H9 (cell line): ENCODE measurements at places on chromosomes 3 and 15. TPM values are rescaled to one million over a fixed set of nuclear protein-coding genes. Genes with fewer than 3 reads are reported as not detected.
A peak's percentile ranks its signal among the peaks of the same experiment; 100 is the strongest.

Gene UBP1
- total RNA-seq = 101 and 103 TPM in 2 replicates

Gene FAM107A
- 0.11 and 0.13 TPM in 2 replicates for total RNA-seq

Gene COLQ
- total RNA-seq = 0.61 and 1.1 TPM in 2 replicates

Gene FSD2
- total RNA-seq = not detected in 2 replicates

Gene LRCH3
- total RNA-seq = 54.7 and 56.4 TPM in 2 replicates

Gene LDHAL6B
- not detected in 2 replicates for total RNA-seq

- no peaks in the 10 kb centered on the region for H3K27me3 ChIP-seq
- H3K4me1 ChIP-seq = no peaks in the 10 kb centered on the region
- no peak overlapping the region for H3K4me3 ChIP-seq
Measured at GRCh38 chr15:62021991-62022600, 38.2 kb downstream of the VPS13C start.

DNA sequence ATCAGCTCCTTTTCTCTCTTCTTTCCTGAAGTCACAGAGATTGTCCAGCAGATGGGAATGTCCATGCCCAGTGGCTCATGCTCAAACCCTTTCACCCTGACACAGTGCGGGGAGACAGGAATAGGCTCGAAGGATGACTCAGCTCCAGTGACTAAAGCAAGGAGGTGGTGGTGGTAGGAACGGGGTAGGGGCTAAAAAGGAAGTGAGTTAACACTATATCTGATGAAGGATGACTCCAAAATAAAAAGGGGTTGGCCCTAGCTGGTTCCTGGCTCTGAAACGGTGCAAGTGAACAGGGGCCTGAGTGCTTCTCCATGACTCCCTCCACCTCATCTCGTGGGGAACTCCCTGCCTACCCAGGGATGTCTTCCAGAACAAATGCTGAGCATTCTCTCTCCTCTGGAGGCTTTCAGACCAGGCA lies 167.4 kb upstream of the LPP start:
- no peaks in the 10 kb centered on the region for H3K27me3 ChIP-seq
- H3K4me1 ChIP-seq = peaks cover 2% of the 10 kb centered on the region; the same call in 1 of the 2 replicates
- no peak overlapping the region for H3K4me3 ChIP-seq
- no peak overlapping the region for H3K27ac ChIP-seq

- DNase-seq = no peak
- H3K27me3 ChIP-seq = no peaks in the 10 kb centered on the region
- no peak overlapping the region for H3K4me3 ChIP-seq
- no peaks in the 10 kb centered on the region for H3K4me1 ChIP-seq
- peaks cover 17% of the 10 kb centered on the region; the same call in 2 of the 3 replicates for H3K36me3 ChIP-seq
Measured at GRCh38 chr3:130711565-130712324, 34.9 kb downstream of the PIK3R4 start.

DNA sequence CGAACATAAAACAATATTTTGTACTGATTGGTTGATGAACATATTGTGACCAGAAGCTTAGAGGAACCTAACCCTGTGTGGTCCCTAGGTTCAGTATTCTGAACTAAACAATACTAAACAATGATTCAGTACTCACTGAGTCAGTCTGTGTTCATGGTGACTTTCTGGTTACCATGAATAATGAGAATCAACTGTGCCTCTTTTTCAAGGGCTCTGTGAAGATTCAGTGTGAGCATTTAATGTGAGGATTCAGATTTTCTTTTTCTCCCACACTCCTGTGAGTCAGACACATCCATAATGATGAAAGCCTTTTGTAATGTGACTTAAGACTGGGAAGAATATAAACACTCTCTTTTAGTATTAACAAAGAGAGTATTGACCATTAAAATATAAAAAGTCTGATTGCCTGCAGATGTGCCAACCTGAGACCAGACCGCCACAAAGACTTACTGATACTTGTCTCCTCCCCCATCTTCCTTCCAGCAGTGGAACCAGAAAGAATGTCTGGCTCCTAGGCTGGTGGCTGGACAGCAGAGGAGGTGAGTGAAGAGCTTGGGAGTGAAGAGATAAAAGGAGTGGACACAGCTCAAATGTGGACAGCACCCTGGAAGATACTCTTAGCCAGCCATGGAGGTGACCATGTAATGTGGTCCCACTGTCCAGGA lies 17.6 kb upstream of the ACTL6A start:
- no peak for DNase-seq
- H3K27ac ChIP-seq = no peak overlapping the region
- no peaks in the 10 kb centered on the region for H3K27me3 ChIP-seq
- no peaks in the 10 kb centered on the region; the same call in 1 of the 2 replicates for H3K4me1 ChIP-seq
- no peak overlapping the region for H3K4me3 ChIP-seq

DNA sequence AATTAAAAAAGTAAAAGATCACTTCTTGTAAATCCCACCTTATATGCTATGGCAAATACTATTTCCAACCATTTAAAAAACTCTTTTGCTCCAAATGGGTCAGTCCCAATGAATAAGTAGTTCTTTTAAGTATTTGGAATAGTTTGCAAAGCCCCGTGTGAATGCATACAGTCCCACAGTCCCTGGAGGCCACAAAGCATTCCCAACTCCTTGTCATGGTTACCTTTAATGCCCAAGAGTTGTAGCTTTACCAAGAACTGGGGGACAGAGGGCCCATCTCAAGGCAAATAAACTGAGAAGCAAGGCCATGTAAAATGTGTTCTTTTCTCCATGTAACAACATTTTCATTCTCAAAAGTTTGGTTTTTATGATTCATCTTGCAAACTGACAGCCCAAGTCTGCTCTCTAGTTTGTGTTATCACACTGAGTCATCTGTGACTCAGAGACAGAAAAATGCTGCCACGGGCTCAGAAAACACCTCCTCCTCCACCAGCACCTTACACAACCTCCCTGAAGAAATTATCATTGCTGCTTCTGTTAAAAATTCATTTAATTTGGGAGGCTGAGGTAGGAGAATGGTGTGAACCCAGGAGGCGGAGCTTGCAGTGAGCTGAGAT lies 336.2 kb downstream of the ERC2 start:
- H3K27ac ChIP-seq = no peak overlapping the region
- H3K36me3 ChIP-seq = no peaks in the 10 kb centered on the region
- H3K4me1 ChIP-seq = peaks cover 3% of the 10 kb centered on the region; the same call in 1 of the 2 replicates
- H3K27me3 ChIP-seq = no peaks in the 10 kb centered on the region
- no peak for DNase-seq

GRCh38 chr3:98821063-98821462 lies 57.9 kb downstream of the ST3GAL6 start:
- H3K27me3 ChIP-seq = no peaks in the 10 kb centered on the region
- H3K27ac ChIP-seq = no peak overlapping the region
- peaks cover 9% of the 10 kb centered on the region for H3K36me3 ChIP-seq
- DNase-seq = no peak
- H3K4me3 ChIP-seq = no peak overlapping the region

- no peak overlapping the region for H3K4me3 ChIP-seq
- no peak overlapping the region for H3K27ac ChIP-seq
- DNase-seq = peak; percentile 10
Measured at GRCh38 chr3:10560060-10560861, 54.9 kb upstream of the ATP2B2 start.

GRCh38 chr3:194103505-194103904 lies 32.4 kb upstream of the HES1 start:
- no peak overlapping the region for H3K4me3 ChIP-seq
- no peaks in the 10 kb centered on the region for H3K4me1 ChIP-seq
- DNase-seq = no peak
- H3K27ac ChIP-seq = no peak overlapping the region
